ENCODE measurements at places on chromosomes 5 and 9. TPM values are rescaled to one million over a fixed set of nuclear protein-coding genes. Genes with fewer than 3 reads are reported as not detected.

DNA sequence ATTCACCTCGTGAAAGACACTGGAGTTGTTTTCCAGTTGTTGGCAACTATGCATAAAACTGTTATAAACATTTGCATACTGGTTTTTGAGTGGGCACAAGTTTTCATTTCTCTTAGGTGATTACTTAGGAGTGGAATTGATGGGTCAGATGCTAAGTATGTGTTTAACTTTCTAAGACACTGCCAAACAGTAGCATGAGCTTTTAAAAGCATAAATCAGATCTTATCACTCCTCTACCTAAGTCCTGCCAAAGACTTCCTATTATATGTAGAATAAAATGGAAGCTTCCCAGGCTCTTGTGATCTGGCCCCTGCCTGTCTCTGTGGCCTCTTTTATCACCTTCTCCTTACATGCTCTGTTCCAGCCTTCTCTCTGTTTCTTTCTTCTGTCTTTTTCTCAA, 72.6 kb downstream of the SH3RF2 start:
- H3K4me3 ChIP-seq, result no peak overlapping the region
- H3K4me1 ChIP-seq, result peaks cover 10% of the 10 kb centered on the region
- no peaks in the 10 kb centered on the region for H3K27me3 ChIP-seq
- no peak for DNase-seq

DNA sequence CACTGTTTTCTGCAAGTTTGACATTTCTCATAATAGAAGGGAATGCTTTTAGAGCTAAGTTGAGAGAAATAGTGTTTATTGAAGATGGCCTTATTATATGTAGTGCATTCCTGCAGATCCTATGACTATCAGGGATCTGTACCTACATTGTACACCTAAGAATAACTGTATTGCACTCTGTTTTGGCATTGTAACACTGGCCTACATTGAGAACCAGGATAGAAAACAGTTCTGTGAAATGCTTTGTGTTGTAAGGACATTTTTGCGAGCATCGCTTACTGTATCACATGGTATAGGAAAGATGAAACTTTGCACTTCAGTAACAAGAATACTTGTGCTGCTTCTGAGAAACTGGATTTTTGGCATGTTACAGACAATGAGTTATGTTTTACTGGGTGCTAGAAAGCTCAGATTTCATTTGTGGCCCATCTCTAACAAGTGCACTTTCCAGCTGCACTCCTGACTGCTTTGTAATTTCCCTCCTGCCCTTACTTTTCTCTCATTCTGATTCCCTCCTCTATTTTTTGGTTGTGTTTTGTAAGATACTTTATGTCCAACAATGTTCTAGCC, 30.6 kb downstream of the C9orf85 start:
- H3K27me3 ChIP-seq, result no peaks in the 10 kb centered on the region
- H3K4me1 ChIP-seq, result peaks cover 46% of the 10 kb centered on the region
- no peak for DNase-seq

DNA sequence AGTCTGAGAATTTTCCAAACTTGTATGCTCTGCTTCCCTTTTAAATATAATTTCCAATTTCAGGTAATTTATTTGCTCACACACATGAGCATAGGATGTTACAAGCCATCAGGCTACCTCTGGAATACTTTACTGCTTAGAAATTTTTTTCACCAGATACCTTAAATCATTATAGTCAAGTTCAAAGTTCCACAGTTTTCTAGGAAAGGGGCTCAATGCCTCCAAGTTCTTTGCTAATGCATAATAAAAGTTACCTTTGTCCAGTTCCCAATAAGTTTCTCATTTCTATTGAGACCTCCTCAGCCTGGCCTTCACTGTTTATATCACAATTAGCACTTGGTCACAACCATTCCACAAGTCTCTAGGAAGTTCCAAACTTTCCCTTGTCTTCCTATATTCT, 16.2 kb upstream of the UGT3A1 start:
- H3K4me1 ChIP-seq, result no peaks in the 10 kb centered on the region
- peaks cover 12% of the 10 kb centered on the region for H3K27me3 ChIP-seq
- no peak for DNase-seq
- H3K36me3 ChIP-seq, result no peaks in the 10 kb centered on the region
- H3K4me3 ChIP-seq, result no peak overlapping the region

DNA sequence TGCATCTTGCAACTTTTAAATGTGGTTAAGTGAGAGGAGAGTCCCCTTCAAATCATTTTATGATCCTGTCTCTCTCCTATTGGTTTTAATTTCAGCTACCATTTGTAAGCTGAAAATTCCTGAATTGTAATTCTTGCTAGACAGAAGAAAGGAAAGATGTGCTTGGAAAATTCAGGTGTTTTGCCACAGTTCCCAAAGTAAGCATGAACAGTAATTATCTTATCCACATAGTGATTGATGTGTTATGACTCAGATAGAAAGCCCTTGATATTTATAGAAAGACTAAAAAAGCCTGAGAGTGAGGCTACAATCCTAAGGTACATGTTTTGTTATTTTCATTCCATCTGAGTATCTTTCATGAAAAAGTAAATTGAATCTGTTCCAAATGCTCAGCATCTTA, 492.5 kb downstream of the MAT2B start:
- no peak overlapping the region for H3K4me3 ChIP-seq
- H3K4me1 ChIP-seq, result peaks cover 5% of the 10 kb centered on the region
- H3K27me3 ChIP-seq, result no peaks in the 10 kb centered on the region

GRCh38 chr5:51404255-51404654, 21.0 kb downstream of the ISL1 start:
- no peak for DNase-seq
- no peaks in the 10 kb centered on the region for H3K36me3 ChIP-seq
- H3K27me3 ChIP-seq, result peaks cover 34% of the 10 kb centered on the region
- H3K27ac ChIP-seq, result no peak overlapping the region

DNA sequence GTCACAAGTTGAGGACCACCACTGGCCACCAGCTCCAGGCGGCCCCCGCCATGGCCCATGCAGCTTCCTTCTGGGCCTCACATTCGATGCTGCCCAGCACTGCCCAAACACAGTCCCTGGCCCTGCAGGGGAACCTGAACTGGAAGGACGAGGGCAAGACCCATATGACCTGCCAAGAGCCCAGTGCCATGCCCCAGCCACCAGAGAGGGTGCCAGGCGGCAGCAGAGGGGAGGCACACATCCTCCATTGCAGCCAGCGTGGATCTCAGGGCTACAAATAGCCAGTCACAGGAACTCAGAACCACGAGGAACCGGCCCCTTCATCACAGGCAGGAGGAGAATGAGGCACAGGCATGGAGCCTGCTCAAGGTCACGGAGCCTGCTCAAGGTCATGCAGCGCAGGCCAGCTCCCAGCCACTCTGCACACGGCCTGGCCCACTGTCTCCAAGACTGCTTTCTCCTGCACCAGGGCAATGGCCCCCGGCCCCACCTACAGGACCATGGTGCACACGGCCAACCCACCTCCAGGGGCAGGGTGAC, 69.6 kb downstream of the SEMA4D start:
- no peaks in the 10 kb centered on the region for H3K27me3 ChIP-seq
- peaks cover 22% of the 10 kb centered on the region for H3K4me1 ChIP-seq
- DNase-seq, result peak; percentile 80
- H3K36me3 ChIP-seq, result no peaks in the 10 kb centered on the region
- H3K27ac ChIP-seq, result no peak overlapping the region

The PLAC8L1 gene
- total RNA-seq, result 0.97 TPM

The PAPPA gene
- 219 TPM for total RNA-seq

Measured in chondrocyte (in vitro differentiated cells).